ENCODE measurements at places on chromosomes 16 and 17.

GRCh38 chr16:12613131-12613991 lies 190.3 kb downstream of the CPPED1 start:
- peak; percentile 1 for DNase-seq

DNA sequence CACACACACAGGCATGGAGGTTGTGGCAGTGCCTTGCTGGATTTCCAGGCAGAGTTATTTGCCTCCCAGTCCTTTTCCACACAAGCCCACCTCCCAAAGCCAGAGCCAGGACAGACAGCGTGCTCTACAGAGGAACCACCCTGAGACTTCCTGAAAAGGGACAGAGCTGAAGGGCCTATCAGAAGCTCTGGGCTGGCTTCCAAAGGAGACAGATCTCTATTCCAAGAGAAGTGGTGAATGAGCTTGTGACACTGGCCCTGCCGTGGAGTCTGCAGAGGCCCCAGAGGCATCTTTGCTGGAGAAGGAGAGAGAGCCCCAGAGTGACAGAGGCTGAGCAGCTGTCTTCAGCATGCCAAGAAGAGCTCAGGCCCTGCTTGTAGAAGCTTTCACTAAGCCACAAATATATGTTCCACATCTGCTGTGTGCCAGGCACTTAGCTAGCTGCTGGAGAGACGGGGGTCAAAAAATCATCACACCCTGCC lies 8.3 kb upstream of the LPCAT2 start:
- DNase-seq = no peak

GRCh38 chr16:70676675-70677498 lies 9.0 kb downstream of the MTSS2 start:
- no peak for DNase-seq

GRCh38 chr16:23949630-23950290 lies 114.0 kb downstream of the PRKCB start:
- DNase-seq = peak; percentile 65

- no peak for DNase-seq
Observed at GRCh38 chr16:89826531-89827382, 1.5 kb upstream of the SPIRE2 start.

DNA sequence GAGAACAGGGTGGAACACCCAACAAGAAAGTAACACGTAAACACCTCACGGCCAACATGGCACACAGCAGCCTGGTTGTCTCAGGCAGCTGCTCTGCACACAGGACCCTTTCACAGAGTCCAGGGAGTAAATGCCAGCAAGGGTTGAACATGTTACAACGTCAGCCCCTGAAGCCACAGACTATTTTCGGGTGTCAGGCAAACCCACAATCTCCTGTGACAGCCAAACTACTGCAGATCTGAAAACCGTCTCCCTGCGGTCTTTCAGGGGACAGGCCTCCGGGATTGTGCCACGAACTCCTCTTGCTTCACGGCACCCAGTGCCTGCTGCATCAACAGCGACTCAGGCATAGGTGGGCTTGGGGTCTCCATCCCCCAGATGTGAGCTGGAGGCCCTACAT lies 127.7 kb downstream of the XYLT1 start:
- peak; percentile 39 for DNase-seq

DNA sequence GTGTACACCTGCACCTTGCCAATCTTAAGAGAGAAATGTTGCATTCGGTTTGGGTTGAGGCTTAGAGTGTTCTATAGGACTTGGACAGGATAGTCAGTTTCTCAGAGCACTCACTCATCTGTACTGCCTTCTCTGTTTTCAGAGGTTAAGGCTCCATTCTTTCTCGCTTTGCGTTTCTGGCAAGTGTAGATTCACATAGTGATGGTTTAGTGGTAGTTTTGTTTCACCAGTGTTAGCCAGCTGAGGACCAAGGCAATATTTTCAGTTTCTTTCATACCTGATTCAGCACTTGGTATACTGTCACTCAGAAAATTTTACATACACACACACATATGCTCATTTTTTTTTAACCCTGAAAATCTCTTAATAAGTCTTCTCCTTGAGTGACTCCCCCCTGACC lies 1.3 kb downstream of the ATXN1L start:
- DNase-seq = no peak

DNA sequence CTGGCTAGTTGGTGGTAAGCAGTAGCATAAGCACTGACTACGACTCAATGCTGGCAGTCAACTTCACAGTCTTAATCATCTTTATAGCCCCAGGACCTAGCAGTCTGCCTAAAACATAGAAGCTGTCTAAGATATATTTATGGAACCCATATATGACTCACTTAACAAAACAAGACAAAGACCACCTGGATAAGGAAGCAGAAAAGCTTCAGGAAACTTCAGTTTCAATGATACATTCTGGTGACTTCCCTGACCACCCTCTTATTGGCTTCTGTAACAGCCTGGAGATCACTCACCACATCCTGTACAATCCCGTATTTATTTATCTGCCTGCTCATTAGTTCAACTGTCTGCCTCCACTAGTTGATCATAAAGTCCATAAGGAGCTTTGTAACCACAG lies 95.5 kb downstream of the PMP22 start:
- DNase-seq = no peak

GRCh38 chr17:61805399-61805798 lies 57.9 kb downstream of the BRIP1 start:
- no peak for DNase-seq

DNA sequence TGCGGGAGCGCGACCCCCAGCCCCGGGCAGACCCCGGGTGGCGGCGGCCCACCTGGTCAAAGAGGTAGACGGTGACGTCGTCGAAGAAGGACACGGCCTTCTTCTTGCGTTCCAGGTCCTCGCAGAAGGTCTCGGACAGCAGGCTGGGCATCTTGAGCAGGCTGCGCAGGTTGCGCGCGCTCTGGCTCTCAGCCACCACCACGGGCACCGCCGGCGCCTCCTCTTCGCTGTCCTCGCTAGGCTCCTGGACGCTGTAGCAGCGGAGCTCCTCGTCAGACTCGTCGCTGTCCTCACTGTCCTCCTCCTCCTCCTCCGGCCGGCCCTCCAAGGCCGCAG lies 45.2 kb upstream of the PVALEF start:
- no peak for DNase-seq

DNA sequence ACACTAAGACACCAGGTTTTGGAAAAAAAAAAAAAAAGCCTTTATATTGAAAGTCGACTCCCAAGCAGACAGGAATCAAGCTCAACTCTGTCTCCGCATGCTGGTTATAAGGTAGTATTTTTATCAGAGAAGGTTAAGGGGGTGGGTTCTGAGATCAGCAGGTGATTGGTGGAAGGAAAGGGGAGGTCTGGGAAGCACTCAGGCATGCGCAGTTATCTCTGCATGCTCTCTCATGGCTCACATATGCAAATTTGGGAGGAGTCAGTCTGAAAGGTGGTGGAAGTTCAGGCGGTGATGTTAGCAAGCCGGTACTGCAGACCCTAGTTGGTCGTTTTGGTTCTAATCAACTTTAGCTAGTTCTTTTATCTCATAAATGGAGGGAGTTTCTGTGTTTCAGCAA lies 357.6 kb upstream of the C16orf82 start:
- DNase-seq = no peak

- DNase-seq = no peak
Observed at GRCh38 chr17:57557834-57558681, 187.0 kb downstream of the CCDC182 start.

DNA sequence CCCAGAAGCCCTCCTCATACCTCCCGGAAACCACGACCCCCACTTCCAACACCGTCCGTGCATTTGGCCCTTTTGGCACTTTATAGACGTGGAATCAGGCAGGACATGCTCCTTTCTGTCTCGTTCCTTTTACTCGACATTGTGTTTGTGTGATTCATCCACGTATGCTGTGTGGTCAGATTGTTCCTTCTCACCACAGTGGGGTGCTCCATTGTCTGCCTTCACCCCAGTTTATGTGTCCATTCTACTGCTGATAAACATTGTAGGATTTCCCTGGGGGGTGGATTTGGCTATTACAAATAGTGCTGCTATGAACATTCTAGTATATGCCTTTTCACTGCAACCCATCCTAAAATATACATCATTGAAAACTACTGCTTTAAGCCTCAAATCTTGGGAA lies 28.9 kb upstream of the RPH3AL start:
- DNase-seq = no peak

DNA sequence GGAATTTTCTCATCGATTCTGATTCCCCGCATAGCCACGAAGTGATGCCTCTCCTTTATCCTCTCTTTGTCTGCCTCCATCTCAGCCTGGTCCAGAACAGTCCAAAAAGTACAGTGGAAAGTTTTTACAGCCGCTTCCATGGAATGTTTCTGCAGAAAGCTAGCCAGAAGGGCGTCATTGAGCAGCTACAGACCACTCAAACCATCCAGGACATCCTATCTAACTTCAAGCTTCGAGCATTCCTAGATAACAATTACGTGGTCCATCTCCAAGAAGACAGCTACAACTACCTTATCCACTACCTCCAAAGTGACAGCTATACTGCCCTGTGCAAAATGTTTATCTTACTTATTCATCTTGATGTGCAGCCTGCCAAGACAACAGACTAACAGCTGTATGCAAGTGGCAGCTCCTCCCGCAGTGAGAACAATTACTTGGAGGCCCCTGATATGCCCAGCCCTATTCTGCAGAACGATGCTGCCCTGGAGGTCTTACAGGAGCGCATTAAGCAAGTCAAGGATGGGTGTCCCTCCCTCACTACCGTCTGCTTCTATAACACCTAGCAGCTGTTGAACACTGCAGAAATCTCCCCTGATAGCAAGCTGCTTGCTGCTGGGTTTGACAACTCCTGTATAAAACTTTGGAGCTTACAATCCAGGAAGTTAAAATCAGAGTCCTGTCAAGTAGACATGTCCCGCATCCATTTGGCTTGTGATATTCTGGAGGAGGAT lies 38.9 kb downstream of the SLFN12L start:
- no peak for DNase-seq

- no peak for DNase-seq
Observed at GRCh38 chr16:75931043-75931442, 204.8 kb upstream of the CPHXL start.

DNA sequence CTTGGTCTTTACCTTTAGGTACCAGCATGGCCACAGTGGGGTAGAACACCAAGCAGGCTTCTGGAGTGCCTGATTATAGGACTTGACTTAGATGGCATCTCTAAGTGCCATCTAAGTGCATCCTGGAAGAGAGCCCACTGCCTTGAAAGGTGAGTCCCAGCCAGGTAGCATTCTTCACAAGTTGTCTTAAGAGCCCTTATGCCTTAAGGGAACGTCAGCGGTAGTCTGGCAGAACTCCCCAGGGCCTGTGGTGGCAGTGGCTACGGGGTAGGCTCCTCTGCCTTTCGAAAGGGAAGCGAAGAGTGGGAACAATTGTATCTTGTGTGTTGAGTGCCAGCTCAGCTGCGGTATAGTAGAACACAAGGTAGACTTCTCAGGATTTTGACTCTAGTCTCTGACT lies 549.0 kb downstream of the HS3ST4 start:
- no peak for DNase-seq

GRCh38 chr17:39599004-39599664 lies 8.6 kb downstream of the NEUROD2 start:
- no peak for DNase-seq

DNA sequence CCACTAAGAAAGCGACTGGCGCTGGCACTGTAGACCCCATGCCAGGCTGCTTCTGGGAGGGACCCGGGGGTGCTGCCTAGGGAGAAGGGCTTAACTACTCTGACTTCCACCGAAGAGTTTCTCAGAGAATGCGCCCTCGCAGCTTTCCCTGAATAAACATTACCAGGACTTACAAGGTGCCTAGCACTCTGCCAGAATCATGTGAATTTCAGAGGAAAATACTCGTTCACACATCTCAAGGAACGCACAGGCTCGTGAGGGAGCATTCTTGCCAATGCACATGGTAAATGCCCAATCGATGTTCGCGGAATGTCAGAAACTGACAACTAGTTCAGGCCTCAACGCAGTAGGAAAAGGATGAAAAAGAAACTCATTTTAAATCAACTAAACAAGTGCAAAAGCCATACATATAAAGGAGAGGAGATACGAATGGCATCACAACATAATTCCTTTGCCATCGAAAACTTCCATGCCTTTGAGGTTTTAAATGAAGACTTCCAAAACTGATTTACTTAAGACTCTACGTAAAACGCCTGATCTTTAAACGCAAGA lies 999 bp downstream of the CMC2 start:
- DNase-seq = no peak

DNA sequence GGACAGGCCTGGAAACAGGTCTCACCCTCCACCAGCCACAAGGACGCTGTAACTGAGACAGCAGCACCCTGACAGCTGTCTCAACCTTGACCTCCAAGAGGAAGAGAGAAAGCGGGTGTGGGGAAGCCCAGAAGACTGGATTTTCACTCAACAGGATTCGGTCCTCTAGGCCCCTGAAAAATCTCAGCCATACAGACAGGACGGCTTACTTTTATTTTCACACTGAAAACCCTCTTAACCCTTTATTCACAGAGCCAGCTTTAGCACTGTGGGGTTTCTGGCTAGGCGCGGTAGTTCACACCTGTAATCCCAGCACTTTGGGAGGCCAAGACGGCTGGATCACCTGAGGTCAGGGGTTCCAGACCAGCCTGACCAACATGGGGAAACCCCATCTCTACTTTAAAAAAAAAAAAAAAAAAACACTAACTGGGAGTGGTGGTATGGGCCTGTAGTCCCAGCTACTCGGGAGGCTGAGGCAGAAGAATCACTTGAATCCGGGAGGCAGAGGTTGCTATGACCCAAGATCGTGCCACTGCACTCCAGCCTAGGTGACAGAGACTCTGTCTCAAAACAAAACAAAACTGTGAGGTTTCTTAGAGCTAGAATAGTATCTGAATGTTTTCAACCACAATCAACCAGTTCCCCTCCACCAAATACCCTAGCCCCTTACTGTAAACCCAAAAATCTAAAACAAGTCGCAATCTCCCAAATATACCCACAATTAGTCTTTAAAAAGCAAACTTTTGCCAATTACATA lies 5.3 kb downstream of the ANKRD11 start:
- peak; percentile 40 for DNase-seq

- DNase-seq = no peak
Observed at GRCh38 chr17:182050-182751, 751 bp upstream of the DOC2B start.

DNA sequence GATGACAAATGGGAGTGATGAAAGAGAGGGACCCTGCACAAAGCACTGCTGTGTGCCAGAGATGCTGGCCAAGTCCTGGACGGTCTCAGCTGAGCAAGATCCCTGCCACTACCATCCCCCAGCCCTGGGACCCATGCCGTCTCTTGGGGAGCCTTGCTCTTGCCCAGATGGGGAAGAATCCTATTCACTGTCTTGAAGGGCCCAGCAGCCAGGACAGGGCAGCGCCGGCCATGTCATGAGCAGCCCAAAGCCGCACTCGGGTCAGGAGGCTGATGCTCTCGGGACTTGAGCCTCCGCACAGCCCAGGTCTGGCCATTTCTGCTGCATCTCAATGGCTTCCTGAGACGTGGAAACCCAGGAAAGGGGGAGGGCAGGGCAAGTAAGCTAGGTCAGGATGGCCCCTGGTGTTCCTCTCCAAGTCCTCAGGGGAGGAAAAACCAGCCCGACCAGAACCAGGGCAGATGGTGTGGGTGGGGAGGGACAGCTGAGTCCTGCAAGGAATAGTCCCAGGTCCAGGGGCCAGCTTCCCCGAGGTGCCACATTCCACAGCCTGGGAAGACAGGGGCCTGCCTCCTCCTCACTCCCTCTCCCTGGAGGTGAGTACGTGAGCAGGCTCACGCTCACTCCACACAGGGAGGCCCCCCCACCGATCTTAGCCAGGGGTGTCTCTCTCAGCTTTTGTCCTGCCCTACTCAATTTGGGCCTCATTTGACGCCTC lies 7.8 kb upstream of the KRT19 start:
- no peak for DNase-seq

- DNase-seq = no peak
Observed at GRCh38 chr16:13291591-13292333, 390.4 kb downstream of the SHISA9 start.

- DNase-seq = no peak
Observed at GRCh38 chr17:60248618-60249289, 99.0 kb downstream of the CA4 start.

GRCh38 chr17:64028874-64029464 lies 8.5 kb upstream of the ICAM2 start:
- DNase-seq = peak; percentile 84

Measured in CD4-positive, alpha-beta T cell treated with Interleukin-4 for 4 hours (primary cell).